ENCODE measurements at places on chromosomes 5 and 9. TPM values are rescaled to one million over a fixed set of nuclear protein-coding genes. Genes with fewer than 3 reads are reported as not detected.

Gene MYOT
- not detected for total RNA-seq

Gene NELFB
- 75.9 TPM for total RNA-seq

Gene SOHLH1
- not detected for total RNA-seq

Gene C5orf46
- not detected for total RNA-seq

Gene PNPLA7
- 0.55 TPM for total RNA-seq

Gene ELAVL2
- total RNA-seq, result under 0.01 TPM

Gene PAEP
- not detected for total RNA-seq

Gene PTGR1
- total RNA-seq, result 77.0 TPM

Gene SPRY4
- 6.7 TPM for total RNA-seq

Gene DND1
- 0.33 TPM for total RNA-seq

Gene GFRA3
- total RNA-seq, result not detected

Gene ORM2
- not detected for total RNA-seq

Gene ATOX1
- total RNA-seq, result 54.6 TPM

Gene MPDZ
- 50.7 TPM for total RNA-seq

Gene ZDHHC11
- 0.44 TPM for total RNA-seq

Gene SPINK6
- not detected for total RNA-seq

Gene IL13
- not detected for total RNA-seq
